ENCODE measurements at places on chromosomes 13 and 19.

DNA sequence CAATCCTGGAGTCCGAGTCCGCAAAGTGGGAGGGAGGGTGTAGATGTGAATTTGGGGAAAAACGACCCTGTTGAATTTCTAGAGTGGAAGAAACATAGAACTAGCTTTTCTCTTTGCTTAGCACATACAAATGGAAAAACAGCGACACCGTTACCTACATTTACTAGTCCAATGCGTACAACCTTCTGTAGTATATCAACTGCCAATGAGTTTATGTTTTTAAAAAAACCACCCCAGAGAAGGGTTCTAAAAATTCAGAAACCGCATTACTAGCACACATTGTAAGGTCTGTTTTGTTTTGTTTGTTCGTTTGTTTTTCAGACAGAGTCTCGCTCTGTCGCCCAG is 332 bp upstream of the SUPT20H start:
- no peak for DNase-seq

- DNase-seq: peak; percentile 82
Measured at GRCh38 chr19:11242864-11243797, 3.7 kb downstream of the ANGPTL8 start.

GRCh38 chr13:107644136-107644535 is 571.2 kb downstream of the LIG4 start:
- DNase-seq: no peak

DNA sequence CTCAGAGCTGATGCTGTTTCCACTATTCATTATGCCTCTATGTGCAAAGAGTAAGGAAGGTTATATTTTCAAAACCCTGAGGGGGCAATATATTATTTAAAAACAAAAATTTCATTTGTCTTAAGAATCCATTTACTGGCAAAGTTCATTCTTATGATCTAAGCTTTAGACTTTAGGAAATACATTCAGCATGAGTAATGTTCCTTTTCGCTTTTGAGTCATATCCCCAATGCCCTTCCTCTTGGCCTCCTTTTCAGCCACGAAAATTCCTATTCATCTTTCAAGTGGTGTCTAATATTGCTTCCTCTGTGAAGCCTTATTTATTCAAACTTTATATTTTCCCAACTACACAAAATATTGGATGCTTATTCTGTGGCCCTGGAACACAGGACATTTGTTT is 1317.0 kb downstream of the PCDH9 start:
- peak; percentile 89 for DNase-seq

GRCh38 chr19:29671393-29672160 is 6.3 kb downstream of the PLEKHF1 start:
- DNase-seq: no peak

DNA sequence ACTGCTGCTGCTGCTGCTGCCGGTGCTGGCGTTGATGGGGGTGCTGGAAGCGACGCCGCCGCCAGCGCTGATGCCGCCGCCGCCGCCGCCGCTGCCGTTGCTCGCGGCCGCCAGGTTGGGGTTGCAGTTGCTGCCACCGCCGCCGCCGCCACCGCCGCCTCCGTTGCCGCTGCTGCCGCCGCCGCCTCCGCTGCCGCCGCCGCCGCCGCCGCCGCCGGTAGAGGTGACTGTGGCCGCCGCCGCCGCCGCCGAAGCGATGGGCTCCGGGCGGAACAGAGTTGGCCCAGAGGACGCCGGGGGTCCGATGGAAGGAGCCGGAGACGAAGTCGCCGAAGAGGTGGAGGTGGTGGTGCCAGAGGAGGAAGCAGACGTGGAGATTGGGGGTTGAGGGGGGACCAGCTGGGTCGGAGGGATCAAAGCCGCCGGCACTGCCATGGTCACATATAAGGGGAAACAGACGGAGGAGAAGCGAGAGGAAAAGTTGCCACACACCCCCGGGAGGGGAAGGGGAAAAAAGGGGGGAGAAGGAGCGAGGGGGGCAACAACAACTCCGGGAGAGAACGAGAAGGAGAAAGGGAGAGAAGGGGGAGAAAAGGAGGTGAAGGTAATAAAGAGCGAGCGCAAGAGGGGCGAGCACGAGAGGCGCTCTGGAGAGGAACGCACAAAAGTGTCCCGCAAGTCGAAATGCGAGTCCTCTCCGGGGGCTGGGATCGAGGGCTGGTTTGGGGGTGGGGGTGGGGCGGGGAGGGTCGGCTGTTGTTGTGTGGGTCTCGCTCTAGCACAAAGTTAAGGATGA is 471 bp downstream of the DACH1 start:
- DNase-seq: peak; percentile 4

GRCh38 chr19:56973713-56974555 is 133.4 kb upstream of the PEG3 start:
- no peak for DNase-seq

- DNase-seq: peak; percentile 50
Measured at GRCh38 chr13:26600343-26600742, 42.9 kb downstream of the WASF3 start.

DNA sequence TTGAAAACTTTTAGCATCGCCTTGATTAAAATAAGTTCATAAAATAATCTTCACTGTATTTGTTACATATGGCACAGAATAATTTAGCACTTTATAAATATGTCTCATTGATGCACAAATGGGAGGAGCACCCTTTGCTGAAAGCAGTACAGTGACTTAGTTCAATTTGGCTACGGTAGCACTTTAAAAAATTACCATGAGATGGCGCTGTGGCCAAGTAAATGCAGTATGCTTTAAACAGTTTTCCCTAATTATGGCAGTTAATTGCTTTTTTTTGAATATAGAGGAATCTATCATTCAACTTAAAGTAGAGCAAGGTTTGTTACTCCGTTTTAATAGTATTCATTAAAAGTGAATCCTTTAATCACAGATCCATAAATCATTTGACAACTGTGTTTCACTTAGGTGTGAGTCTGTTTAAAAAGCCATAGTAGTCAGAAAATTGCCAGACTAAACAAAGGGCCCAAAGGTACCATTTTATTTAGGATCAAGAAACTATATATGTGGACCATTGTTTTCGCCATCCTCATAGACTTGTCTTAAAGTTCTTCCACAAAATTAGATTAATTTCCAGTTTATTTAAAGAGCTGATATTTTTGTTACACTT is 34.7 kb upstream of the ESD start:
- peak; percentile 60 for DNase-seq

GRCh38 chr19:29966588-29967249 is 24.7 kb downstream of the URI1 start:
- DNase-seq: peak; percentile 36

DNA sequence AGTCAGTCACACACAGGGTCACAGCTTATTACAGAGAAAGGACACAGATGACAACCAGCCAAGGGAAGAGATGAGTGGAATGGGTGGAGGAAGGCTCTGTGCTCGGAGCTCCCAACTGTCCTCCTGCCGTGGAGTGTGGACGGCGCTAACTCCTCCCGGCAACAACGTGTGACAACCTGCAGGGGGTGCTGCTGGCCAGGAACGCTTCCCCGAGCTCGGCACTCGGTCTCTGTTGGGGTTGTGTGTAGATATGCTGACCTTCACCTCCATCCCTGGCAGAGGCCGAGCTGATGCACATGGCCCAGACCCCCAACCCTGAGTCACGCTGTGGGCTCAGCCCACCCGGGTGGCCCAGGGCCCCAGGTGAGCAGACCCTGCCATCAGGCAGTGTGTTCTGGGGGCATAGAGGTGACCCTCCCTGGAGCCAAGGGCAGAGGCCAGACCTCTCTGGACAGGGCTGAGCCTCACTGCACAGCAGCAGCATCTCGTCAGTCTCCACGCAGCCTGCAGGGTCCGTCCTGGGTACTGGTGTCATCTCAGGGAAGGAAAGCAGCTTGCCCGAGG is 14.1 kb downstream of the ZNF444 start:
- DNase-seq: no peak

GRCh38 chr19:10404888-10405820 is 1.8 kb upstream of the CDC37 start:
- DNase-seq: peak; percentile 23

DNA sequence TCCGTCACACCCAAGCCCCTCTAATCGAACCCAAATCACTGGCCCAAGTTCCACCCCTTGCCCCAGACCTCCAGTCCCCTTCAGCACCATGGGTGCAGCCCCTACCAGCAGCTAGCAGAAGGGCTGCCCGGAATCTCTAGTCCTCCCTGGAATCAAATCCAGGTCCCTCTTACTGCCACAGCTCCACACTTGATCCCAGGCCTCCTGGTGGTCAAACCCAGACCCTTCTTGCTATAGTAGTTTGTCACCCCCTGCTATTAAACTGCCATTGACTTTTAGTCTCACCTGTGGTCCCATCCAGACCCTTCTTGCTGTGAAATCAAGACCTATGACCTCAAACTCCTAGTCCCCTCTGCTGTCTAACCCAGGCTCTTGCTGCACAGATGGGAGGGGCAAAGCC is 8.7 kb downstream of the HIPK4 start:
- no peak for DNase-seq

DNA sequence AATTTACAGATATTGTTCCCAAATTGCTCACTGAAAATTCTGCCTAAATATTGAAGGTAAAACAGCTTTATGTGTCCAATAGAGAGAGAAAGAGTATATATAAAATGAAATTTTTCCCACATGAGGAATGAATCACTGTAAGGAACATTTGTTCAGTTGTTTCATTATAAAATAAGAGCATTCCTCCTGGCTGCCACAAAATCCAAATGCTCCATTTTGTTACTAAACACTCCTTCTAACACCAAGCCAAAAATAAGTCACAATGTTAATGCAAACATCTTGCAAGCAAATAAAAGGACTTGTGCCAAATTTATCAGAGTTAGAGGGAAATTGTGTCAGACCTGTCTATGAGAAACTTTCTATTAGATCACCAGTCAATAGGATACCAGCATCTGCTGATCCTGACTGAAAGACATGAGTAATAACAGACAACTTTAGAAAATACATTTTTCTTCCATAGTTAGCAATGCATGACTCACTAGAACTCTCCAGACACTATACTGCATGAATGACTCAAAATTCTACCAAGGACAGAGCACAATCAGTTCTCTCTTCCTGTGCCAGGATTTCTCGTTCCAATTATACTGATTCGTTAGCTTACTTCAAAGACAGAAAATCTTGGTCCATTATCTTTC is 83.5 kb upstream of the FNDC3A start:
- peak; percentile 85 for DNase-seq
